ENCODE measurements at places on chromosomes 7 and 10. TPM values are rescaled to one million over a fixed set of nuclear protein-coding genes. Genes with fewer than 3 reads are reported as not detected.

Gene SPOCK2
- 0.83 TPM for total RNA-seq

Gene DRGX
- not detected for total RNA-seq

Gene C10orf53
- total RNA-seq: not detected

Gene LRIT1
- not detected for total RNA-seq

Gene SRPK2
- total RNA-seq: 57.4 TPM

Gene FAM25G
- total RNA-seq: not detected

Gene CHN2
- total RNA-seq: 0.29 TPM

Gene TFR2
- total RNA-seq: not detected

Gene ZNF316
- 14.1 TPM for total RNA-seq

Gene ATOH7
- not detected for total RNA-seq

Gene WDR86
- total RNA-seq: 3.8 TPM

Gene PON1
- total RNA-seq: not detected

All from smooth muscle cell of trachea (primary cell).